ENCODE measurements at places on chromosomes 11 and 22.

DNA sequence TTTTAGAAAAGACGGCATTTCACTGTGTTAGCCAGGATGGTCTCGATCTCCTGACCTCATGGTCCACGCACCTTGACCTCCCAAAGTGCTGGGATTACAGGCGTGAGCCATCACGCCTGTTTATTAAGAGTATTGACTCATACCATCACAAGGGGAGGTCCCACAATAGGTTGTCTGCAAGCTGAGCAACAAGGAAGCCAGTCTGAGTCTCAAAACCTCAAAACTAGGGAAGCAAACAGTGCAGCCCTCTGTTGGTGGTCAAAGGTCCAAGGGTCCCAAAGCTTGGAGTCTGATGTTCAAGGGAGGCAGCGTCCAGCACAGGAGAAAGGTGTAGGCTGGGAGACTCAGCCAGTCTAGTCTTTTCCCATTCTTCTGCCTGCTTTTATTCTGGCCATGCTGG, 32.8 kb upstream of the LDLRAD3 start:
- no peak for DNase-seq

GRCh38 chr11:8025816-8026215, 38.7 kb downstream of the EIF3F start:
- DNase-seq, result no peak

DNA sequence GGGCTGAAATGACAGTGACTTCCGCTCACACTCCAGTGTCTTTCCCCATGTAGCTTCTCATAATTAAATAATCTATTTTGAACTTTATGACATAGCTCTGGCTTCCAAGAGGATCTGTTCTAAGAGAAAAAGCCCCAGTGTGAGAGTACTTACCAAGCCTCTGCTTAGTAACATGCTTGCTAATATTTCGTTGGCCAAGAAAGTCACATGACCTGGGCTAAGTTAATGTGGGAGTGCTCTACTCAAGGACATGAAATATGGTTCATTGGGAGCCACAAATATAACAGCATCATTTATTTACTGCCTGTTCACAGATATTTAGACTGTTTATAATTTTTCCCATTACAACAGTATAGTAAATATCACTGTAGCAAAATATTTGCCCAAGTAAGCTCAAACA, 42.5 kb downstream of the CCDC73 start:
- DNase-seq, result no peak

GRCh38 chr11:45027312-45027711, 76.6 kb upstream of the TP53I11 start:
- DNase-seq, result no peak

GRCh38 chr11:22878039-22878438, 17.8 kb upstream of the CCDC179 start:
- no peak for DNase-seq

DNA sequence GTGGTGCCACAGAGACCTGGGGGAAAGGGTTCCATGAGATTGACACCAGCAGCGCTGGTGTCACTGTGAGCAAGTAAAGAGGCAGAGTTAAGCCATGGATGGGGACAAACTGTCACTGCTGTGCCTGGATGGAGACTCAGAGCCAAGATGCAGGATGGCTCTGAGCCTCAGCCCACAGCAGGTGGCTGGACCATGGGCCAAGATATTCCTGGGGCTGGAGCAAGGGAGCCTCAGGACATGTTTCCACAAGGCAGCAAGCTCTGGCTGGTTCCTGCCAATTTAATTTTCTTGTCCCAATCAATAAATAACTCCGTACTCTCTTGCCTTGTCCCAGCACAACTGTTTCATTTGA, 23.0 kb downstream of the MYO18B start:
- no peak for DNase-seq

GRCh38 chr11:502288-503178, 4.5 kb downstream of the RNH1 start:
- DNase-seq, result no peak

DNA sequence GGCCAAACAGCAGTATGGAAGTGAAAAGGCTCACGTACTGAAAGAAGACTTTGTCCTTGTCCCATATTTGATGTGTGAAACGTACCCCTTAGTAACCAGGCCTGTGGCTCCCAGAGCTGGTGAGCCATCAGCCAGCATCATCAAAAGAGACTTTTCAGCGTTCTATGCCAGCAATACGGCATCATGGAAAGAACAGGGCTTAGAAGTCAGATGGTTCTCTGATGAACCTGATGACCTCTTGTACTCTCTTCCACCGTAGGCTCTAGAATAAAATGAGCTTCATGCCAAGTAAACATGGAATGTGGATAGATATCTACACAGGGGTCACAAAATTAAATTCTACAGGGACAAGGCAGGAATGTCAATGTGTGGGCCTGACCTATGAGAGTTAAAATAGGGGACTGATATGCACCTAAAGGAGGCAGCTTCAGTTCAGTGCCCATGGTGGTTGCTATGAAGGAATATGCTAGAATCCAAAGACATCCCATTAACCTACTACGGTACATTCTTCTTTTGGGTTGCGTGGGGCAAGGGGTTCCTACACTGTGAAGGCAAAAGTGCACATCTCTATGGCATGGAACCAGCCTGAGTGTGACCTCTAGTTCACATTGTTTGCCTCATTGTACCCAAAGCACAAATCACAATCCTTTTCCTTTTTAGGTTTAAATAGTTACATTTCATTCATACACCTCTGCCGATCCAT, 130.6 kb downstream of the ETS1 start:
- no peak for DNase-seq

GRCh38 chr22:31637891-31638618, 24.0 kb downstream of the PISD start:
- peak; percentile 50 for DNase-seq

- no peak for DNase-seq
Measured at GRCh38 chr11:95768521-95768920, 21.1 kb downstream of the FAM76B start.

DNA sequence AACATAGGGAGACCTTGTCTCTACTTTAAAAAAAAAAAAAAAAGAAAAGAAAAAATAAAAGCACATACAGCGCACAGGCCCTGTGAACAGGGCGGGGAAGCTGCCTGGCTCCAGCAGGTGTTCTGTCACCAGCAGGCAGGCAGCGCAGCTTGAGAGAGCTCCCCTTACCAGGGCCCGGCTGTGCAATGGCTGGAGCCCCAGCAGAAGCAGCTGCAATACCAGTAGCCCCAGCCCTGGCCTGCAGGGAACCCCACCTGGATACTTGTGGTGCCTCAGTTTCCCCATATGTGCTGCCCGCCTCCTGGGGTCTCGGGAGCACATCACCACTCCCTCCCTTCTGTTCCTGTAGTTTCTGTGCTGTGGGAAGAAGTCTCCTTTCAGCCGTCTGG, 12.3 kb downstream of the TSPAN32 start:
- no peak for DNase-seq

DNA sequence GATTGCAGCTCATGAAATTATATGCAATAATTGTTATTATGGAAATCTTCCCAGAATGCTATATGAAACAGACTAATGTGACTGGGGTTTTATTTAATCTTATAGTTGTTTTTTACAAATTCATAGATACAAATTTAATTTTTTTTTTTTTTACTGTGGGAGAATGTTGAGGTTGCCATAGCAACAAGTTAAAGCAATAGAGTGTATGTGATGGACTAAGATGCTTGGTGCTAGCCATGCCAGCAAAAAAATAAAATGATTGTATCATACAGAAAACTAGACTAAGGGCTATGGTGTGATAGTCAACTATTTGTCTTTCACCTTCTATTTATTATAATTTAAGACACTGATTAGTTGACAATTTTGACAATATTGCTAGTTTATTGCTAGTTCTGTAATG, 163.2 kb upstream of the BLID start:
- no peak for DNase-seq

- DNase-seq, result no peak
Measured at GRCh38 chr22:44047891-44048301, 23.8 kb downstream of the PARVB start.

GRCh38 chr22:22937894-22938480, 50.4 kb downstream of the IGLL5 start:
- DNase-seq, result no peak

DNA sequence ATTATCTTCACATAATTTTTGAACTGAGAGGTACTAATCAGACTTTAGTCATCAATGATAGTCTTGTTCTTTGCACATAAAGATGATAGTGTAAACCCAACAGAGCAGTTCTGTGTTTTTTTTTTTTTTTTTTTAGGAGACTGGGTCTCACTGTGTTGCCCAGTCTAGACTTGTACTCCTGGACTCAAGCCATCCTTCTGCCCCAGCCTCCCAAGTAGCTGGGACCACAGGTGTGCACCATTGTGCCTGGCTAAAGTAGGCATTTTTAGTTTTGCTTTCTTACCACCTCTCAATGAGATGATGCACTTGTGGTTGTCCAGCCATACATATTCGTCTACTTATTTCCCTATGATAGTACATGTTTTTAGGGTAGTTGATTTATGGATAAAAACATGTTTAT, 50.6 kb downstream of the MTMR3 start:
- no peak for DNase-seq

- DNase-seq, result no peak
Measured at GRCh38 chr11:19191530-19192169, 10.1 kb downstream of the CSRP3 start.

GRCh38 chr11:1207401-1208143, 15.3 kb upstream of the MUC5B start:
- DNase-seq, result no peak

DNA sequence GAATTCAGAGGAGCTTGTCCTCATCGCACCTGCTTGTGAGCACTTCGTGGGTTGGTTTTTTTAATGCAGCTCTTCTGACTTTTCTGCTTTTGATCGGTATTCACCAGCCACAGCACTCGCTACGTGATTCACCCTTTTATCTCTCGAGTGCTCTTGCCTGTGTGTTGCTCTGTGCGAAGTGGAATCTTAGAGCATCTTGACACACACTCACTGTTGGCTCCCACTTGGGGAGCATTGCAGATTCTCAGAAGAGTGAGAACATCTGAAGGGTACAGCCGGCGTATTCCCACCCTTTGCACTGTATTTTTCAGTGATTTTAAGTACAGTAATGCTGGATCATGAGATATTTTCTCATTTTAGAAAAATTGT, 10.9 kb downstream of the TNNT3 start:
- DNase-seq, result no peak

GRCh38 chr11:94418123-94418765, 17.0 kb upstream of the GPR83 start:
- no peak for DNase-seq

DNA sequence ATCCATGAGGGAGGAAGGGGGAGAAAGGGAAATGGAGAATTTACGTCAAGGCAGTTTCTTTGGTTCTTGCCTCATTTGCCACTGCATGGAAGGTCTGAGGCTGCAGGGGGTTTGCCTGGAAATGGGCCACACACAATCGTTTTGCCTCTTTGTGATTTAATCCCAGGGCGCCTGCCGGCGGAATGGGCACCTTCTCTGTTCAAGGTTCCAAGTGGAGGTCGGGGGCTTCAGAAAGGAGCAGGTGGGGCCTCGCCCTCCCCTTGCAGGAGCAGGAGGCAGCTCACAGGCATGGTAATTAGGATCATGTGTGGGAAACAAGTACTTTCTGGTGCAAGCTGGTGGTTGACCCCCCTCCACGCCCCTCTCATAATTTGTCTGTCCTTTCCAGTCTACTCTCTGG, 29.9 kb downstream of the MPPED1 start:
- DNase-seq, result no peak

DNA sequence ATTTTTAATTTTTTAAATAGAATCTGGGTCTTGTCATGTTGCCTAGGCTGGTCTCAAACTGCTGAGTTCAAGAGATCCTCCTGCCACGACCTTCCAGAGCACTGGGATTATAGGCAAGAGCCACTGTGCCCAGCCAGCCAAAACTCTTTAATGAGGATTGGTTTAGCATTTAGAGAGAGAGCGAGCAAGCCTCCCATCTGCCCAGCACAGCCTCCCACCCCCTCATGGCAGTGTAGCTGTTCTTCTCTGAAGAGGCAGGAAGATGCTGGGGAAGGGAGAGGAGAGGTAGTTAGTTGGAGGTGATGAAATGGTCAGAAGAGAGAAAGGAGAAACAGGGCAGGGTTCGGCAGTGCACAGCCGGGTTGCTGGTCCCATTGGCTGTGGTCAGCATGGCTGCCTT, 105.7 kb downstream of the SCN3B start:
- no peak for DNase-seq

- no peak for DNase-seq
Measured at GRCh38 chr22:49828599-49828965, 909 bp upstream of the BRD1 start.

GRCh38 chr11:44559207-44559939, 6.1 kb upstream of the CD82 start:
- peak; percentile 77 for DNase-seq

DNA sequence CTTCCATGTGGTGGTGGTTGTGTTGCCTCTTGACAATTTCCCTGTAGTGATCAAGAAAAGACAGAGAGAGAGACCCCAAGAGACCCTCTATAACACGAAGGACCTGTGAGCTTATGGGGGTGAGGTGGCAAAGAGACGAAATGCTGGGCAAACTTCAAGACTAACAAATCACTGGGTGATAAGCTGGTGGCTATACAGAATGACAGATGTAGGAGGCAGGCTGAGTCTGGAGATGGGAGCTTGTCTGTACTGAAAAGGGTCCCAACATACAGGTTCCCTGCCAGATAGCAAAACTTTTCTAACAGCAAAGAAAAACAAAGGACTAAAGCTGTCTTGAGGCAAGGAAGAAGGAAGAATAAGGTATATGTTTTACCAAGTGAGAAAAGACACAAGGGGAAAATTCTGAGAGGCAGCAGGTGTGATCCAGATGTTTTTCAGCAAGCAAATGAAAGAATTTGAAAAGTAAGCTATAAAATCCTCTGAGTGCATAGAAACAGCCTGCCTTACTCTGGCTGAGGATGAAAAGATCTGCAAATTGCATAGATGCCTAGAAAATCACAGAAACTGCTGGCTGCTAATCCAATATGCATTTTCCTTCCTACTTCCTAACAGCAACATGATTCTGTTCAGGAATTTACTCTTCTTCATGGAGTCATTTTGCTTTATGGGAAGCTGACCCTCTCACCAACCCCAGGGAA, 21.9 kb upstream of the LYVE1 start:
- DNase-seq, result no peak

DNA sequence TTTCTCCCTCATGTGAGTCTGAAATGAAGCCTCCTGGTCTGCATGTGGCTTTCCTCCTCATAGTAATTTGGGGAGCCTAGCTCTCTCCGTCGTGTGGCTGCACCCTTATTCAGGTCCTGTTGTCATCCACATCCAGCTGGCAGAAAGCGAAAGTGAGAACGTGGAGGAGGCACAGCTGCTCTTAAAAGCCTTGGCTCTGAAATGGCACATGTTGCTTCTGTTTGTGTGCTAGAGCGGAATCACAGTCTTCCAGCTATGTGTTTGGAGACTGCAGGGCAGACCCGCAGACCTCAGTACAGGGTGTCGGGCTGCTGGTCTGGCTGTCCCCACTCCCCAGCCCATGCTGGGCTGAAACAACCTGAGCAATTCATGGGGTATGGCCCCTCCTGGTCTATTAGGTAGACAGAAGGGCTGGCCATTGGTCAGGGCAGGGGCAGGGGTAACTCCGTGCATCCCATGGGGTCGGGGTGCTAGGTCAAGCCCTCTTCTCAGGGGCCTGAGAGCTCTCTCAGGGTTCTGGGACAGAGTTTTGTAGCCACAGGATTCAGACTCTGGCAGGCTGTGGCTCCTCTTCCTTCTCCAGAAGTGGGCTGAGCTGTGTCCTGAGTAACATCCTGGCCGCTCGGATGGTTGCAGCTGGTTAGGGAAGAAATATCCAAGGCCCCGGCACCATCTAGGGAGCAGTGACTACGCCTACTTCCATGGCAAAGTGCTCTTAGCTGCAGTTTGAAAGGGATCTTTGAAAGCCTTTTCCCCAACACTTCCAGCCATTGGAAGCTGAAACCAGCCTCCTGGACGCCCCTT, 50.6 kb downstream of the C11orf96 start:
- DNase-seq, result no peak

All from stimulated activated naive B cell treated with anti-CD40 and anti-IgM and Interleukin-4, amounts not matched to agents 10 μg/mL and 1 μg/mL and 100 μg/mL, for 72 hours (primary cell).